Astrocyte (in vitro differentiated cells and primary cell): ENCODE measurements at places on chromosomes 16 and 17. TPM values are rescaled to one million over a fixed set of nuclear protein-coding genes. Genes with fewer than 3 reads are reported as not detected.

TMEM94 gene
- 52.4 and 54.5 TPM in 2 replicates for total RNA-seq

MARCHF10 gene
- not detected in 2 replicates for total RNA-seq

PRSS8 gene
- 3.9 and 9.5 TPM in 2 replicates for total RNA-seq

GRCh38 chr17:68731465-68731864 is 130.3 kb upstream of the FAM20A start:
- DNase-seq, result no peak

- DNase-seq, result no peak
Observed at GRCh38 chr16:52548261-52549010, 1.5 kb upstream of the TOX3 start.

DNA sequence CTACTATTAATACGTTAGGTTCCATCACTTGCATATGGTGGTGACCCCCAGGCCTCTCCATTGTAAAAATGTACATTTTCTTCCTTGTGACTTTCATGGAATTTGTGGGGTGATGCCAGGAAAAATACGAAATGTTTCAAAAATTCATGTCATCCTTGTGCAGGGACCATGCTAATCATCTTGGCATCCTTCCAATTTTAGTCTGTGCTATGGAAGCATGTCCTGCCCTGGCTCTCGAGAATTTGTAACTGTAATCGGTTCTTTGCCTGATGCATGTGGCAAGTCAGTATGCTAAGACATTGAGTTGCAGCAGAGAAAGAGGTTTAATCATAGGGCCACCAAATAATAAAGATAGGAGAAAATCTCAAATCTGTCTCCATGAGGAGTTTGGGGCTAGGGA is 14.3 kb upstream of the GINS3 start:
- DNase-seq, result no peak

GRCh38 chr17:50672831-50673551 is 34.7 kb downstream of the ANKRD40 start:
- no peak for DNase-seq

DNA sequence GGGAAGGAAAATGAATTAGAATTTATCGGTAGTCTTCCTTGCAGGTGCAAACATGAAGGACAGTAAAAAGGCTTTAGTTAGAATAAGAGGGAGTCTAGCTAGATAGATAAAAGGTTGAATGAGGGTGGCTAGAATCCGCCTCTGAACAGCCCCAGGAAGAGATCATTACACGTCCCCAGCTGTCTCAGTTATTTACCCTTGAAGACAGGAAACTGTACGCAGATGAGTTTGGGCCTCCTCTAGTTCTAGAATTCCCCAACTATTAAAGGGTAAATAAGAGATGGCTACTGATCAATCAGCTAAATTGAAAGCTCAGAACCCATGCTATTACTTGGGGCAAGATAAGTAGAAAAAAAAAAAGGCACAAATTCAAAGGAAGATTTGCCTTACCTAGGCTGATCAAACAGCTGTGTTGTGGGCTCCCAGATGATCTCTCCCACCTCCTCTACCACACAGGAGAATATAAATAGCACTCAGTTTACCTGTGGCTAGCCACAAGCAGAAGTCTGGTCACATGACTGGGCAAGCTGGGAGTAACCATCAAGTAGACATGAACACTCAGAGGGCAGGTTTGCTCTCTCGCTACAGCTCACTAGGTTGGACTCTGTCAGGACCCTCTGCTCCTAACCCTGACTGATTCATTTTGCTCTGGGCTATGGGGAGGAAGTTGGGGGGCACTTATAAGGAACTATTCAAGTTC is 17.0 kb downstream of the FAM117A start:
- no peak for DNase-seq

DNA sequence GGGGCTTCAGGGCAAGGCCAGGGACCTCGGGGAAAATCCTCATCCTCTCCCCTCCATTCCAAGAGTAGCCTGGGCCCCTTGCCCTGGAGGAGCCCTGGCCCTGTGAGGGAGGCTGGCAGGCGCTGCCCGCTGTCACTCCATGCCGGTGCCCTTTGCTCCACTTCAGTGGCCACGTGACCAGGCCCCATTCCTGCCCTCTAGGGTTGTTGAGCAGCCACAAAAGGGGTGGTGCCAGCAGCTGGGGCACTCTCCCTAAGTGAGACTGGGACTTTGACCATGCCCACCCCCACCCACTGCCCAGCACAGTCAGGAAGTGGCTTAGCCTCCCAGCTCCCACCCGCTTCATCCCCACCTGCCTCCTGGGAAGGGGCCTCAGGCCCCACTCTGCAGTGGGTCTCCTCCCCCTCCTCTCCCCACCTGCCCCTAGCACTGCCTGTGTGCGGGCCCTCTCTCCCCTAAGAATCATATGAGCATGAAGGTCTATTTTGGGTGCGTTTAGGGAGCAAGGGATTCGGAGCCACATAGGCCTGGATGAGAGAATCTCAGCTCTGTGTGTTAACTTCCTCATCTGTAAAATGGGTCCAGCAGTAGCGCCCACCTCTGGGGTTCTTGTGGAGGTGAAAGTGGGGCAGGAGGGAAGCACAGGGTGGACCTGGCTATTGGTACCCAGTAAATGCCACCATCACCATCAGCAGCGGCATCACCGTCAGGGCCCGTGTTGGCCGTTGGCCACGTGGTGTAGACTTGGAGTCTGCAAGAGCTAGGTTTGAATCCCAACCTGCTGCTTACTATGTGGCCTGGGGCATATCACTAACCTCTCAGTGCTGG is 7.2 kb downstream of the PDK2 start:
- DNase-seq, result no peak

- no peak for DNase-seq
Observed at GRCh38 chr17:19730843-19731242, 14.5 kb upstream of the SLC47A2 start.

GRCh38 chr16:3589441-3589921 is 12.3 kb upstream of the NLRC3 start:
- no peak for DNase-seq

GRCh38 chr16:22312897-22313781 is 15.9 kb downstream of the POLR3E start:
- no peak for DNase-seq

- DNase-seq, result no peak
Observed at GRCh38 chr17:73757420-73757819, 113.2 kb upstream of the SDK2 start.

DNA sequence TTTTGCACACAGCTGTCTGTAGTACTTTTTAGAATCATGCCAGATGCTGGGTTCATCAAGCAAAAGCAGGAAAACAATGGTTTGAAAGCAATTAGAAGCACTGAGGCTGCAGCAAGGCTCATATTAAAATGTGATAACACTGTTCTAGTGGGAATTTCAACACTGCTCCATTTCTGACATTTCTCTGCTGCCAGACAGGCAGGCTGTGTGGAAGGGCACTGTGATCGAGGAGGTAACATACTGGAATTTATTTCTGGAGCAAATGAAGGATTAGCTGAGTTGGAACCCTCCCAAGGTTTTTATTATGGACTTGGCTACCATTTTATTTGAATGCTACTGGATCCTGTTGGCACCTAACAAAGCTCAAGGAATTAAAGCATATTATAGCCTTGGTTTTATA is 66.9 kb downstream of the SKAP1 start:
- no peak for DNase-seq

- no peak for DNase-seq
Observed at GRCh38 chr17:1630662-1631061, 2.0 kb upstream of the SLC43A2 start.

- no peak for DNase-seq
Observed at GRCh38 chr17:4208238-4208637, 55.5 kb downstream of the ANKFY1 start.

DNA sequence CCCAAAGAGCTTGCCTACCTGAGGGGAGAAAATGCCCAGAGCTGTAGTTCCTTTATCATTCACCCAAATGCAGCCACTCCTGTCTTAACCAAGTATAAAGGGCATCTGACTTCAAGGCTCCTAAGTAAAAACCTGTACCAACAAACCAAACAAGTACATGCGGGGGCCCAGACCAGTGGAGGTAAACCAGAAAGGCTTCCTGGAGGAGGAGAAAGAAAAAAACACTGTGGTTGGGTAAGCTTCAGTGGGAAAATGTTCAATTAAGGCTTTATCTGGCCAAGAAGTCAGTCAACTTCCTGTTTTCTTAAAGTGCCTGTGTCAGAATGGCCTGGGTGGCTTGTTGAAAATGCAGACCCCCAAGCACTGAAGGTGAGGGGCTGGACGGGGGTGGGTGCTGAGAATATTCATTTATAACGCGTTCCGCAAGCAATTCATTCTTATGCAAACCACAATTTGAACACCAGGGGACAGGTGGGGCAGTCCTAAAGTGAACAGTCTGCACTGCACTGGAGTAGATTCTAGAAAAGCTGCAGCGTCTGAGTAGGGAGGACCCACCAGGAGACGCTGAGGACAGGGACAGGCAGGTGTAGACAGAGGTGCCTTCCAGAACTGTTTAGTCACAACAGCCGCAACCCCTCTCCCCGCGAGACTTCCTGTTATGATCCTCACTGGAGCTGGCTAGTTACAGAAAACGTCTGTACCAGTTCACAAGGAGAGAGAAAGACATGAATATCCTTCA is 467.1 kb downstream of the SOX9 start:
- peak; percentile 64 for DNase-seq

DNA sequence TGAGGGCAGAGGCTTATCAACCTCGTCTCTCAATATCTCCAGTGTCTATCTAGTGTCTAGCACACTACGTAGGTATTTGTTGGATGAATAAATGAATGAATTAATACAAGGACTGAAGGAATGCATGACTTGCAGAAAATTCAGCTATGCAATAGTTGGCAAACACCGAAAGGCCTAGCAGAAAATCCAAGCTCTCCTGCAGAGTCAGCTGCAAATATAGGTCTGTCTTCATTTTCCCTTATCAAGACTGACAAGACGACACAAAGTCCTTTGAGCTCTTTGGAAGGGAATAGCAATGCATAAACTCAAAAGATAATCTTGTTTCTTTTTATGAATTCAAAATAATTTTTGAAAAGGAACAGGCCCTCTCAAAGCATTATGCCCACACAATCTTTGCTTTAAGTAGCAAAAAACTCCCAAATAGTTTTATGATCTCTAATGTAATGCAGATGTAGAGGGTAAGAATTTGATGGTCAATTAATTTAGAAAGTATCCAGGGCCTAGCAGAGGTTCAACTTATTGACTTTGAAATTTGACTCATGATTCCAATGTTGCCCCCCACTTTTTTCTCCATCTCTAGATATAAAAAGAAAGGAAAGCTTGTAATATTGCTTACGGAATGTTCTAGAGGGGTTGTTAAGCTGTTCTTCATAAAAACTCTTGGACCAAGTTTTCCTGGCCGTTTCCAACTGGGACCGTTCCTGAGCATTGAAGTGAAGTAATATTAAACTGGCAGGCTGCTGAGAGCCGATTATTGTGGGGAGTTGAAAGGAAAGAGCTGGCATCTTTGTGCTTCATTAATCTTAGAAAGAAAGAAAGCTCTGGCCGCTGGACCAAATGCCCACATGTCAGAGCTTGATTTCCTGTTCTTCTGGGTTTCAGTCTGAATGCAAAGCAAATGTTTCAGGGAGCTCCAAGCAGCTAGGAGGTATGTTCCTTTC is 227.3 kb downstream of the HS3ST3A1 start:
- DNase-seq, result no peak

DNA sequence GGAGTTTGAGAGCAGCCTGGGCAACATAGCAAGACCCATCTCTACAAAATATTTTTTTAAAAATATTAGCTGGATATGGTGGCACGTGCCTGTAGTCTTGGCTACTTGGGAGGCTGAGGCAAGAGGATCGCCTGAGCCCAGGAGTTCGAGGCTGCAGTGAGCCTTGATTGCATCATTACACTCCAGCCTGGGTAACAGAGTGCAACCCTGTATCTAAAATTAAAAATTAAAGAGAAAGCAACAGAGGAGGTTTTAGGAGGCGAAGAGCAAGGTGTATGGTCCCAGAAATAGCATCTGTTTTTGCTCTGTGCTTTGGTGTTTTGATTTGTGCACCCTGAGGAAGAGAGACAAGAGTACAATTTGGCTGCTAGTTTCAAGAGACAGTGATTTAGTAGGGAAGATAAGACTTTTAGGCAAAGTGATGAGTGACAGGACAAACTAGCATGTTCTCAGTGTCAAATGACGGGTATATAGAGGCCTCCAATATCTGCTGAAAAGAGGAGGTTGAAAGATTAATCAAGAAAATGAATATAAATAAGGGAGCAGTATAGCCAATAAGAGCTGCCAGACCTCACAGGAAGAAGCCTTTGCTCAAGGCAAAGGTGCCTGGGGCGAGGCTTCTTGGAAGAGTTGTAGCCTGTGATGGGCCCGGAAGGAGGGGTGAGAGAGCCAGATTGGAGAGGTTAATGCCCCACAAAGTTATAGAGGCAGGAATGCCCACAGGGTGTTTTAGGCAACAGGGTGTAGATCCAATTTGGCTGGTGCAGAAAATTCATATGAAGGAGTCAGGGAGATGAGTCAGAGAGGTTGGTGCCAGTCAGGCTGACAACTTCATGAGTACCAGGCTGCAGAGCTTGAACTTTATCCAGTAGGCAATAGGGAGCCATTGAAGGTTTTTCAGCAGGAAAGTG is 11.4 kb downstream of the HLF start:
- DNase-seq, result no peak

DNA sequence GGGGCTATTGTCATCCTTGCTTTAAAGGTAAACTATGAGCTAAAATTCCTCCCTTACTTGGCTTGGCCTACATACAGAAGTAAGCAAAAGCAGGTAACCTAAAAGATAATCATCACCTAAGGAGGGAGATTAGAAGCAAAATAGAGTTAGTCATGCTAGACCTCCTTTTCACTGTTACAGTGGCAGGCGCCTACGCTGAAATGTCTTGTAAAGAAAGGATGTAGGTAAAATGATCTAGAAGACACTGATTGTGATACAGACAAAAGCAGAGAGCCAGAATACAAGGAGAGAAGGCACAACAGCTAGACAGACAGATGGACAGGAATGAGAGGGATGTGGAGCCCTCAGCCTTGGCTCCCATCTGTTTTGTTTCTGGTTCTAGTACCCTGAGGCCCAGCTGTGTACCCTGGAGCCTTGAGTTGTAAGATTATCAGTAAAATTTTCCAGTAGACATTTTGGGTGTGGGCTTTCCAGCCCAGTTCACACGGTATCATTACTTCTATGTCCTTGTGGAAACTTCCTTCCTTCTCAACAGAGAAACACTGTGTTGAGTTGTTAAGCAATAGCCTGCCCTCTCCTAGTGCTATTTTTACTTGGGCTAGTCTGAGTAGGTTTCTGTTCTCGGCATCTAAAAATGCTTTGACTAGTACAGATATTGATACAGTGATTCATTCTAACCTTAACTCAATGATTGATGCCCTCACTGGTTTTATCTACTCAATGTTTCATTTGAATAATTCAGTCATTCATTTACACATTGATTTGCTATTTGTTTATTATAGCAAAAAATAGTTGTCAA is 7.7 kb upstream of the C16orf78 start:
- no peak for DNase-seq

DNA sequence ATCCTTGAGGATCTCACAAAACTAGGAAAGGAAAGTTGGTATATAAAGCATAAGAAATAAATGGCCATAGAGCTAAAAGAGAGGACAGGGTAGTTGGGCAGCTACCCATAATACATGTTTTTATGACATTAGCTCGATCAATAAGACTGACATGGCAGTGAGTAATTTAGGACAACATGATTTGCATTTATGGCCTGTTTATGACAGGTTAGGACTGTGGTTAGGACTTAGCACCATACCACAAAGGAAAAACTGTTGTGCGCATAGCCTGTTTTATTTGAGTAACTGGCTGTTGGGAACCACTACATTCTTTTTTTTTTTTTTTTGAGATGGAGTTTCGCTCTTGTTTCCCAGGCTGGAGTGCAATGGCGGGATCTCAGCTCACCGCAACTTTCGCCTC is 18.0 kb upstream of the TRIM37 start:
- no peak for DNase-seq
